Stimulated activated CD4-positive, alpha-beta T cell treated with anti-CD3 and anti-CD28 coated beads, Interleukin-1b, Interleukin-23, amount 100 ng/mL, for 1 hour (primary cell): ENCODE measurements at places on chromosomes 13 and 19.
A peak's percentile ranks its signal among the peaks of the same experiment; 100 is the strongest.

DNA sequence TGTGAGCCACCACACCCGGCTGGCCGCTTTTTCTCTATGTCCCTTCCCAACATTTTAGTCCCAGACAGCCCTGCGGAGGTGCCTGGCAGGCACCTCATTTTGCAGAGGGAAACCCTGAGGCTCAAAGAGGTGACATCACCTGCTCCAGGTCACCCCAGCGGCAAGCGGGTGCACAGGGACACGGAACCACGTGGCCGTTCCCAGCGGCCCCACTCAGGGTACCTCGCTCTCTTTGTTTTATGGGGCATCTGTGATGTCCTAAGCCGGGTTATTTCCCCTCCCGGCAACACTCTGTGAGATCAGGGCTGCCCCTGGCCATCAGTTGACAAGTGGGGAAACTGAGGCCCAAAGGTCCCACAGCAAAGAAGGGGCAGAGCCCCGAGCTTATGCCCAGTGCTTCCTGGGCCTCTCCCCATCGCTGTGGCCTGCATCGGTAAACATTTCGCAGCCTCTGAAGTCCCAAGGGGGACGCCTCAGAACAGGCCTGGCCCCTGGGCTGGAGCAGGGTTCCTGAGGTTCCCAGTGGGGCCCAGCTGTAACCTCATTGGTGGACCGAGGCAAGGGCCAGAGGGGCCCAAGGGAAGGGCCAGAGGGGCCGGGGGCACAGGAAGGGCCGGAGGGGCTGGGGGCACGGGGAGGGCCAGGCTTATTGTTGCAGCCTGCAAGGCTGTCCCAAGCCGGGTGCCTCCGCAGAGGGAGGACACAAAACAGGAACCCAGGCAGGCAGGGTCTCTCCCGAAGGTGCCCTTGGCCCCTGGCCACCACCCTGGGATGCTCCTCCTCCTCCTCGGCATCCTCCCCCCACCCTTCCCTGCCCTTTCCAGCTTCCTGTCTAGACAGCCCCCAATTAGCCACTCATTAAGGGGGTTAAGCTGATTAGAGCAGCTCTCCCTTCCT lies 39.0 kb downstream of the SMIM24 start:
- no peak for DNase-seq

DNA sequence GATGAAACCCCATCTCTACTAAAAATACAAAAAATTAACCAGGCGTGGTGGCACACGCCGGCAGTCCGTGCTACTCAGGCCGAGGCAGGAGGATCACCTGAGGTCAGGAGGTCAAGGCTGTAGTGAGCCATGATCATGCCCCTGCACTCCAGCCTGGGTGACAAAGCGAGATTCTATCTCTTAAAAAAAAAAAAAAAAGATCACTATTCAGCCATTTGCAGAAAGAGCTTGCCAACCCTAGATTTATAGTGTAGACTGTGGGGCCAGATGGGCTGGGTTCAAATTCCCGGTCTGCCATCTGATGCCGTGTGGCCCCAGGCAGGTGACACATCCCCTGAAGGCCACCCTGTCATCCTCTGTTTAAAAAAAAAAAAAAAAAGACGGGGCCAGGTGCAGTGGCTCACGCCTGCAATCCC lies 28.9 kb downstream of the SMIM24 start:
- no peak for DNase-seq

DNA sequence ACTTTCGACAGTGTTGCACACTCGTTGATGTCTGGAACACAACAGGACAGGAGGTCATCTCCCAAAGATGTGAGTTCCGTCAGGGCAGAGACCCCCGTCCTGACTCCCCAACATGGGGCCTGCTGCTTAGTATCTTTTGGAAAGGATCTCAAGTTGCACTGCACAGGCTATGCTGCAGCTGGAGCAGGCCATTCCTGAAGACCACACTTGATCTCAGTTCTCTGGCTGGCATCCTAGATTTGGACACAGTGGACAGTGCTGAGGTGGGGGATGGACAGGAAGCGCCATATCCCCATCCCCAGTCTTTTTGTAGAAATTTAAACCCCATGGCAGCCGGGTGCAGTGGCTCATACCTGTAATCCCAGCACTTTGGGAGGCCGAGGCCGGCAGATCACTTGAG lies 5.9 kb downstream of the ADGRE2 start:
- no peak for DNase-seq

DNA sequence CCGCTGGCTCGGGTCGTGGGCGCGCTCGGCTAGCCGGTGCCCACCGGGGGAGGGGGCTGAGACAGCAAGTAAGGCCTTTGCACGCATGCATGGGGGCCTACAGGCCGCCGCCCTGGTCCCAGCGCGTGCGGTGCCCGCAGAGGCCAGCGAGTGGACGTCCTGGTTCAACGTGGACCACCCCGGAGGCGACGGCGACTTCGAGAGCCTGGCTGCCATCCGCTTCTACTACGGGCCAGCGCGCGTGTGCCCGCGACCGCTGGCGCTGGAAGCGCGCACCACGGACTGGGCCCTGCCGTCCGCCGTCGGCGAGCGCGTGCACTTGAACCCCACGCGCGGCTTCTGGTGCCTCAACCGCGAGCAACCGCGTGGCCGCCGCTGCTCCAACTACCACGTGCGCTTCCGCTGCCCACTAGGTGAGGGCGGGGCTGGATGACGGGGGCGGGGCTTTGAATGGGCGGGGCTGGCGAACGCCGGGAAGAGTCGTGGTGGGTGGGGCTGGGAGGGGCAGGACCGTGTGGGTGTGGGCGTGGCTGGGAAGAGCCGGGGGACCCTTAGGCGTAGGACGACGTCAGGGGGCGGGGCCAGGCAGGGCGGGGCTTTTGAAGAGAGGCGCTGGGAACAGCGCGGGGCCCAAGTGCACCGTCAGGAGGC lies 2.1 kb downstream of the CILP2 start:
- peak; percentile 52 for DNase-seq

- peak; percentile 22 for DNase-seq
These were observed 8.1 kb downstream of the MRPL4 start for GRCh38 chr19:10260141-10260584.

DNA sequence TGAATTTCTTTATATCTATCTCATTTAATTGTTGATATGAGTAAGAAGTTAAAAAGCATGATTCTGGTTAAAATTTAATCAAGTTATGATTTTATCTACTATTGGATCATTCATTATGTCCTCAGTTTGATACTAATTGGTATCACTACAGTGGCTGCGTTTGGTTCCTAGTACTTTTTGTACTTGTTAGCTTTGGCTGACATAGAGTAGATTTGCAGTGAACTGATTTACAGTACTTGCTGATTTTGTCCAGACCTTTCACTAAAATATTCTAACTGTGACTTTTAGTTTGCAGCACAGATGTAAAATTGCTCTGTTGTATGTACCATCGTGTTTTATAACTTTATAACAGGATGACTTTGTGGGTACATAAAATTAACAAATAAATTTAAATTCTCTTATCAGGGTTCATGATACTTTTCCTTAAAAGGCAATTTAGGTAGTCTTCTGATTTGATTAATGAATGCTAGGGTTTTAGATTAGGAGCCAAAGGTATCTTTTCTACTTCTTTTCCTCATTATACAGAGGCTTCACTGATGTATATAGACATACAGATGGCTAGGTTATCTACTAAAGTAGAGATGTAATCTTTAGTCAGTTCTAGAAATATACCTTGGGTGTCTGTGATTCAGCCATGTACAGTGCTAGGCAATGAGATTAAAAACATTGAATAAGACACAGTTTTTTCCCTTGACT lies 8.7 kb downstream of the UCHL3 start:
- DNase-seq, result no peak

DNA sequence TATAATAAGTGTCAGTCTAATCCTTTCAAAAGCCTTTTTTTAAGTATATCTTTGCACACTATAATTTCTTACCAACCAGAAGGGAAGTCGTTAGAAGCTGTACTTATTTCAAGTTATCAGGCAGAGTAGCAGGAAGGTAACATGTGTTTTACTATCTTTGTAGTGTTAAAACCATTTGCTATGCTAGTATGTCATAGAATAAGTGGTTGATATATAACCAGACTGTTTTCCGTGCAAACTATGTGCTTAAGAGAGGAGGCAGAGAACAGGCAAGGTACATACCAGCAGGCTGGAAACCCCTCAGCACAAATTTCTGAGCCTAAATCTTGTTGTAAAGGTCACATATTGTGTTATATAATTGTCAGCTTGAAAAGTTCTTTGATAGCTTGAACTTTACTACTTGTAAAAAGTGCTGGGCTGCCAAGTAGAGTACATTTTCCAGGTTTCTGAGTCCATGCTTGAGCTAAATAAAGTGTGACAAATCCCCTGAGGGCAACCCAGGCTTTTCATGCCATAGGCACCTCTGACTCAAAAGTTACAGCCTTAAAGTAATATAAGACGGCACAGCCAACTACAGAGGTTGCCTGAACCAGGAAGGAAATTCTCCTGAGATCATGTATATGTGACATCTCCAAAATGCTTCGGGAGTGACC lies 1297.4 kb downstream of the PCDH9 start:
- DNase-seq, result no peak

- peak; percentile 44 for DNase-seq
These were observed 16.1 kb downstream of the MKNK2 start for GRCh38 chr19:2034729-2035589.

DNA sequence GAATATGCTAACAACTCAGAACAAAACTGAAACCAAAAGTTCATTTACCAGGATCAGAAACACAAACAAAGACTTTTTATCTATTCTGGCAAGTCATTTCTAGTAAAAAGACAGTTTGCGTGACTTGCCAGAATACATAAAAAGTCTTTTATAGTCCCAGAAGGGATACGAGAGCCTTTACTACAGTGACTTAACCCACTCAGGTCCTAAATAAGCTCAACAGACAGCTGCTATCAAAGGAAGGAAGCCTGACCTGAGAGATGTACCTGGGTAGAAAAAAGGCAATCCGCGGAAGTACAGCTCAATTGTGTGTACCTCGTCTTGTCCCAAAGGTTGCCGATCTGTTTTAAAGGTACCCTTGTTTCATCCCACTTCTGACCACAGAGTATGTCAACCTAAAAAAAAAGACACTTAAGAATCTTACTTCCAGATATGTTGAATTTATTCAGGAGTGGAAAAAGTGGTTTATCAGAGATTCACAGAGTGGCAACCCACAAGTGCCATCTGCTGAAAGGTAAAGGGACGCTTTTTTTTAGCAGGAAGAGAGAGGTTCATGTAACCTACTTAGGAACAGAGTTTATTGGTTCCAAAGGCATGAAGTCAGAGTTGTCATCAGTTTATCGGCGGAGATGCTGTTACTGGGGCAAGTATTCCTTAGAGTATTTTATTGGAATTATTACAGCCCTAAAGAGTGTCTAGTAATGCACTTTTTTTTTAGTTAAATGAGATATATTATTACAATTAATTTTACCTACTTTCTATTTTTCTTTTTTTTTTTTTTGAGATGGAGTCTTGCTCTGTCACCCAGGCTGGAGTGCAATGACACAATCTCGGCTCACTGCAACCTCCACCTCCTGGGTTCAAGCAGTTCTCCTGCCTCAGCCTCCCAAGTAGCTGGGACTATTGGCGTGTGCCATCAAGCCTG lies 69.7 kb upstream of the C1QTNF9B start:
- no peak for DNase-seq

- DNase-seq, result no peak
These were observed 18.9 kb upstream of the LRP3 start for GRCh38 chr19:33175156-33175782.

DNA sequence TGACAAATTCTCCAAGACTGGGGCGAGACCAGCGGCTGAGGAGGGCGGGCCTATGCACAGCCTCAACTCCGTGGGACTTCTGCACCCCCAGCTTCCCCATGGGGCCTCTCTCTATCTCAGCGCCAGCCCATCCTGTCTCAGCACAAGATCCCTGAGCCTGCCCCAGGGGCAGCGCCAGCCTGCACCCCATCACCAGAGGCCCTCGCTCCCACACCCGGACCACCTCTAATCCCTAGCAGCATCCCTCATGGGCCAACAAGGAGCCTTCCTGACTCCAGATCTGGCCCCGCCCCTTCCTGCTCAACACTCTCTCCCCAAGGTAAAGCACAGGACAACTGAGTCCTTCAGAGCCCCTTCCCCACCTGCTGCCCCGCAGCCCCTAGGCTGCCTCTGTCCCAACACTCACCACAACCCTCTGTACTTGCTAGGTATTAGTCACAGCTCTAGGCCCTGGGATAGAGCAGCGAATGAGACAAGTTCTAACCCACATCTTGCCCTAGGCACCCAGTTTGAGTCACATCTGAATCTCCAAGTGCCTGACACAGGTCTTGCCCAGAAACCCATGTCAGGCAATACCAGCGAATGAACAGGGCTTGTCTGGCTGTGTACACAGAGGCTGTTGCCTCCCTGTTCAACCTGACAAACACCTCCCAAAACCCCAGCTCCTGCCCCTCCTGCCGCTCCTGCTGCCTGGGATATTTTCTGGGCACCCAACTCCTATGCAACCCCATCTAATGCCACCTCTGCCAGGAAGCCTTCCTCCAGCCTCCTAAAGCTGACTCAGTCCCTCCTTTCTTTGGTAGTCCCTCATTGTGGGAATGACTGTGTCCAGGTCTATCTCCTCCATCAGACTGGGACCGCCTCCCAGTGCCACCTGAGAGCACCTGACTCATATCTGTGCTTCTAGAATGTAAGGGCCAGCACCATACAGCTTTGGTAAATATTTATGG lies 18.6 kb downstream of the GRIK5 start:
- no peak for DNase-seq

- no peak for DNase-seq
These were observed 78.0 kb downstream of the DPY19L3 start for GRCh38 chr19:32483574-32483973.

- DNase-seq, result no peak
These were observed 10.4 kb upstream of the KLK15 start for GRCh38 chr19:50843701-50844221.

- no peak for DNase-seq
These were observed 813 bp upstream of the DMPK start for GRCh38 chr19:45782820-45783785.

- DNase-seq, result no peak
These were observed 11.4 kb upstream of the USP12 start for GRCh38 chr13:27182844-27183497.

DNA sequence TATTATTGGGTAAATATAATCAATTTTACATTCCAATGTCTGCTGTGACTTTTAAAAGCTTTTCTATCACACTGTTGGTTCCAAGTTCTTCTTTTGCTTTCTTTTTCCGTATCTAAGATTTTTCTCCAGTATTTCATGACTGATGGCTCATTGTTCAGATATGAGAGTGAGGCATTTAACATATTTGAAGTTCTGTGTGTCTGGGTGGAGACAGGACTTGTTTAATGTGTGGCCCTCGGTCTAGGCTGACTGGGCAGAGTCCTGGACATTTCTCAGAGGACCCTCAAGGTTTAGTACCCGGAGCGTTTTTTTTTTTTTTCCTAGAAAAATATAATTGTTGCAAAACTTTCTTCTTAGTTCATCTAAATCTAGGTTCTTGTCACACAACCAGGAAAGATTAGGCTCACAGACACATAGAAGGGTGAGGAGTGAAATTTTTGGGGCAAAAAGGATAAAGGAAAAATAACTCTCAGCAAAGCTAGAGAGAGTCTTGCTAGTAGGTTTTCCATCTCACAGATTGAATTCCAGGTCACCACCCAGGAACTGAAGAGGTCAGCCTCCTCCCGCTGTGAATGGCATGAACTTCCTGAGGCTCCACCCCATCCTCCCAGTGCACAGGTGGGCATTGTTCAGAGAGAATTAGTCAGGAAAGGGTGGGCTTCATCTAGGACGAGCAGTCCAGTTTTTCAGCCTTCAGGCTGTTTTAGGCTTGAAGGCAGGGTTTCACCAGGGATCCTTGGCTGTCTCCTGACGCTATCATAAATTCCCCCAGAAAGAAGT lies 1002.4 kb upstream of the PCDH9 start:
- DNase-seq, result no peak

GRCh38 chr19:5968431-5969373 lies 9.2 kb downstream of the RANBP3 start:
- DNase-seq, result no peak

- no peak for DNase-seq
These were observed 1339.4 kb downstream of the EFNB2 start for GRCh38 chr13:105196052-105196451.

GRCh38 chr19:21566073-21566472 lies 60.7 kb downstream of the ZNF429 start:
- DNase-seq, result no peak
